Right ventricle myocardium superior (tissue), 1 donor: ENCODE measurements at places on chromosomes 11 and 22. TPM values are rescaled to one million over a fixed set of nuclear protein-coding genes. Genes with fewer than 3 reads are reported as not detected.

DNA sequence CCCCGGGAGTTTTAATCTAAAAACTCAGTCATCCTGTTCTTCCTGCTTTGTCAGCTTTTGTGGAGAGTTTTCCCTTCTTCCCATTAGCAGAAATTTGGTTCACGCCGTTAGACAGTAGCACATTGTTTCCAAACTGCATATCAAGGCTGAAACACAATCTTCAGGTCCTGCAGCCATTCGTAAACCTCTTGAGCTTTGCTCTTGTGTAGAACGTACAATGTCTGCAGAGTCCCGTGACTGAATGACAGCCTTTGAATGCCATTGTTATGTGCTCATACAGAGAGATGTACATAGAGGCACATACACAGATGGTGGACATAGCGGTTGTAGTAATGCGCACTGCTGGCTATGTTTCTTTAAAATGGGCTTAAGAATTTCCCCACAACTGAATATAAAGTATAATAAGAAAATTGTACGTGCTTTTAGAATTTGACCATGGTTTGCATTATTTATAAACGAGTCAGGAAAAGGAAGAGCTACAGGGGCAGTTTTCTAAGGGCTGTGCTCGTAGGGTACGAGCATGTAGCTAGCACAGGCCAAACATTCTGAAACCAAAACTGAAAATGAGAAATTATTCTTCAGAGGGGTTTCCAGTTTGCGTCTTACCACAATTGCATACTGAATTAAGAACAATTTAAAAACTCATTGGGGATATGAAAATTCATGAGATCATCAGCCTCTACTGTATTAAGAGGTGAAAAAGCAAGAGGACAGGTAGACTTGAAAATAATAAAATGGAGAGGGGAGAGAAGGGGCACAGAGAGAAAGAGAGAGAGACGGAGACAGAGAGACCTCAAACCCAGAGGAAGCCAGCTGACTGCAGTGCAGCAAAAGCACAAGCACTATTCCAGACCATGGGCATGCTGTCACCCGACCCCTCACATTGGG lies 310.1 kb downstream of the CADM1 start:
- DNase-seq: no peak

DNA sequence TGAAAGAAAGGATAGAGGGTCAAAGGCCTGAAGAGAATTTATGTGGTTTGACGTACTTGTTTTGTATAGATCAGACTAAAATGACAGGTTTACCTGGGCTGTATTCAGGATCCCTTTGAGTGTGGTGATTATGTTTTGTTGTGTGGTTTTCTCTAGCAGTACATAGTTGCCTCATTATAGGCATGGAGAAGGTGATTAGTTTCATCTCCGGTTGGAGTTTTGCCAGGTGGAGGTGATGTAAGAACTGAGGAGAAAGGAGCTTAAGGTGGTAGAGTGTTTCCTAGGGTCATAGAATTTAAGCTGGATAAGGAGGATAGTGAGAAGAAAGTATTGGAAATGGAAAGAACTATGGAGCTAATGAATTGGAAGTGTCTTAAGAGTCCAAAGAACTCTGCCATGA lies 229.0 kb downstream of the TMEM135 start:
- DNase-seq: no peak

DNA sequence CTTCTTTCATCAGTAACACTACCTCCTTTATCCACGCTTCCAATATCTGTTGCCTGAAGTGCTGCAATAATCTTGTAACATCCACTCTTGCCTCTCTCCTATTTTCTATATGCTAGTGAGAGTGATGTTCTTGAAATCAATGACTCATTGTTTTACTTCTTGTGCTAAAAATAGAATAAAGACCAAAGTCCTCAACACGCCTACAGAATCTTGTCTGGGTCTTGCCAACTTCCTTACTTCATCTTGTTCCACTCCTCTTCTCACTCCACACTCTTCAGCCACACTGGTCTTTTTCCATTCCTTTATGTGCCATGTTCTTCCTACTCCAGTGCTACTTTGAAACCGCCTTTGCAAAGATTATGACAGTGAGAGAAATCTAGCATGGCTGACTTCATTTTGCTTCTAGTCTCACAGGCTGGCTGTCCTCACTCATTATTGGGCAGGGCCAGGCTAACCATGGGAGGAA lies 136.4 kb downstream of the CCDC81 start:
- no peak for DNase-seq

The KCNK4 gene
- not detected for total RNA-seq

The ART1 gene
- total RNA-seq: 2.3 TPM

GRCh38 chr22:40258017-40258416 lies 80.3 kb downstream of the TNRC6B start:
- DNase-seq: no peak

DNA sequence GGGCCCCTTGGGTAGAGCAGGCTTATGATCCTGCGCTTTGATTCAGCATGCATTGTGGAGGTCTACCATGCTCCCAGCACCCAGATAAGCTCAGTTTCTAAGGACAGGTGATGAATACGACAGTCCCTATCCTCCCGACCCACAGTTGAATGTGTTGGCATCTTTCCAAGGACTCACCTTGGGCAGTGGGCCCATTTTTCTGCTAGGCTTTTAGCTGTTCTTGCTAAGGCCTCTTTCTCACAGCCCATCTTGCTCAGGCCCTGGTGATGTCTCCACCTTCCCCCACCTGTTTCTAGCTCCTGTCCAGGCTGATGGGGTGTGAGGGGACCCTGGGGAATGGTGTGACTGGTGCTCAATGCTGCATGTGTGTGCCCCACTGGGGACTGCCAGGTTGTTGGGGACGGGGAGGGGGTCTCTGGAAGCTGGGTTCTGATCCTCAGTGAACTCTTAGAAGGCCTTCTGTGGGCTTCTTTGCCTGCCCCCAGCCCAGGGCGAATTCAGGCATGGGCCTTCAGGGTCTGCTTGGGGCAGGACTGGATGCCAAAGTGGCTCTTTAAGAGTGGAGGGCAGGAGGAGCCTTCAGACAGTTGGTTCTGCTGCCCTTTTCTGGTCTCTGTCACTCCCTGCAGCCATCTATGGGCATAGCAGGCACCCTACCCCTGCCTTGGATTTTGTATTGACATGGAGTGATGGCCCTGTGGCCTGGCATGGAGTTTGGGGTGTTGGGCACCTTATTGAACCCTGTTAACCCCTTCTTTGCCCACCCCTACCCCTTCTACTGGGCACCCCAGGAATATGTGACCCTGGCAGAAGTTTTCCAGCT lies 33.1 kb downstream of the PHLDB1 start:
- peak; percentile 30 for DNase-seq

GRCh38 chr11:86209806-86210657 lies 34.5 kb upstream of the EED start:
- no peak for DNase-seq

The CHRM1 gene
- not detected for total RNA-seq

- no peak for DNase-seq
Measured at GRCh38 chr22:42365111-42365865, 66.9 kb downstream of the NFAM1 start.

DNA sequence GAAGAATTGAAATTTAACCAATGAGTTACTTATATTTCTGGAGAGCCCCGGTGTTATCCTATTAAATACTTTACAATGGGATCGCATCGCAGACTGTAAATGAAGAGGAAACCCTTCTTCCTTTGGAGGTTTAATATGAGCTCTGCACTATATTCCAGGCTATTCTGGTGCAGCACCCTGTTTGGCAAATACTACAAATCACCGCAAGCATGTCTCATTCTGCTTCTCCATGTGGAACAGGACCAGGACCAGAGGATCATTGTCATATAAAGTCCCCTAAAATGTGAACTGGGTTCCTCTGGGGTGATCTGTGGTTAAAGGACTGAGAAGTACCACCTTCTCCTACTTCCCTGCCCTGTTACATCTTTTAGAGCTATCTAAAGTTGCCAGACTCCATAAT lies 703.7 kb downstream of the DLG2 start:
- no peak for DNase-seq
